ENCODE measurements at places on chromosomes 11 and 22. TPM values are rescaled to one million over a fixed set of nuclear protein-coding genes. Genes with fewer than 3 reads are reported as not detected.
A peak's percentile ranks its signal among the peaks of the same experiment; 100 is the strongest.

- no peaks in the 10 kb centered on the region for H3K36me3 ChIP-seq
- H3K27me3 ChIP-seq: no peaks in the 10 kb centered on the region
- no peak for DNase-seq
- no peaks in the 10 kb centered on the region for H3K4me1 ChIP-seq
- no peak overlapping the region for H3K4me3 ChIP-seq
- H3K27ac ChIP-seq: no peak overlapping the region
Observed at GRCh38 chr11:11558396-11558795, 63.4 kb downstream of the GALNT18 start.

- no peaks in the 10 kb centered on the region for H3K27me3 ChIP-seq
- H3K27ac ChIP-seq: no peak overlapping the region
- no peak for DNase-seq
- no peak overlapping the region for H3K4me3 ChIP-seq
Observed at GRCh38 chr11:64238076-64238475, 2.8 kb upstream of the FKBP2 start.

DNA sequence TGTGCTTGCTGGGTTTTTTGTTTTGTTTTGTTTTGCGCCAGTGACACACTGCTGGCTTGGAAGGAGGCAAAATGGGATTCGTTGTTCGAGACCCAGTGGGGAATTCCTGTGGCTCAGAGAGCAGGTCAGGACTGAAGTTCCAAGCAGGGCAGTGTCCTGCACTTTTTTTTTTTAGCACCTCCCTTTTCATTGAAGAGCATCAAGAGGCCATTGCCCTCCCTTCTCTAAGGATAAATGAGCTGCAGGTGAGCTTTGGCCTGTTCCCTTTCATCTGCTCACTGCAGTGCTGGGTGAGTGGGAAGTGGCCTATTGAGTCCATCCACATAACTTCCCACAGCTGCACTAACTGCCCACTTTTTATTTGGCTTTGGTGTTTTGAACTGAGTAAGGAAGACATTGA, 87.8 kb downstream of the ARHGAP42 start:
- no peaks in the 10 kb centered on the region for H3K4me1 ChIP-seq
- H3K36me3 ChIP-seq: no peaks in the 10 kb centered on the region
- no peak overlapping the region for H3K4me3 ChIP-seq
- no peaks in the 10 kb centered on the region for H3K27me3 ChIP-seq

DNA sequence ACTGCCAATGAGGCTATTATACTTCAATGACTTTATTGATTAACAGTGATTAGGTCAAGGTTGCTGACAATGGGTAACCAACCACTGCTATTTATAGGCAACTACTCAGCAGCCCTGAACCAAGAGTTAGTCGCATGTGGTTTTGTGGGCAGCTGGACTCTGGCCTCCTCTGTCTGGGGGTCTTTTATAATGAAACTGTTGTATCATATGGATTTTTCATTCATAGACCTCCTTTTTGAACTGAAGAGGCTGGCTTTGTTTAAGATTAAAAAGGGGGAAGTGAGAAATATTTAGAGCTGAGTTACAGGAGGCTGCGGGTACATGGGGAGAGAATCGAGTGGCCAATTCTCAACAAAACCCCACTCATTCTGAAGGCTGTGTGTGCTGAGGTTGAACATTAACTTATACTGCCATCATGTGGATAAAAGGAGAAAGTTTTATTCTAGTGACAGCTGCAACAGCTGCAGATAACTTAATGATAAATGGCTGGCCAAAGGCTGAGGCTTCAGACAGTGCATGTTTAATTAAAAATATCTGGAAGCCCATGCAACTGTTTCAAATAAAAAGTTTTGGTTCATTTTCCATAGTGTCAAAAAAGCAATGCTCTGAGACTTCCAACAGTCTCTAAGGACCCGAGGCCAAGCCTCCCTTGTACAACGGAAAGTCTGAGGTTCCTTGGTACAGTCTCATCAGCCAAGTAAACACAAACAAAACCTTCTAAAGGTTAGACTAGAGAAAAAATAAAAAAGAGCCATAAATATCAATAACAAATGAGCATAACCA, 682.6 kb downstream of the KCNA4 start:
- no peak overlapping the region for H3K27ac ChIP-seq
- no peaks in the 10 kb centered on the region for H3K36me3 ChIP-seq
- no peaks in the 10 kb centered on the region for H3K4me1 ChIP-seq
- no peak overlapping the region for H3K4me3 ChIP-seq
- DNase-seq: peak; percentile 74

- H3K36me3 ChIP-seq: no peaks in the 10 kb centered on the region
- H3K27me3 ChIP-seq: no peaks in the 10 kb centered on the region
- no peak for DNase-seq
- H3K4me1 ChIP-seq: peaks cover 2% of the 10 kb centered on the region
- no peak overlapping the region for H3K27ac ChIP-seq
Observed at GRCh38 chr11:68505596-68505995, 45.0 kb downstream of the PPP6R3 start.

Gene KDM4F
- not detected for total RNA-seq
